Upper lobe of left lung (tissue), 6 donors: ENCODE measurements at places on chromosomes 12 and 14.

- DNase-seq: peak; percentile 24
Measured at GRCh38 chr14:60092526-60092920, 800 bp downstream of the PCNX4 start.

DNA sequence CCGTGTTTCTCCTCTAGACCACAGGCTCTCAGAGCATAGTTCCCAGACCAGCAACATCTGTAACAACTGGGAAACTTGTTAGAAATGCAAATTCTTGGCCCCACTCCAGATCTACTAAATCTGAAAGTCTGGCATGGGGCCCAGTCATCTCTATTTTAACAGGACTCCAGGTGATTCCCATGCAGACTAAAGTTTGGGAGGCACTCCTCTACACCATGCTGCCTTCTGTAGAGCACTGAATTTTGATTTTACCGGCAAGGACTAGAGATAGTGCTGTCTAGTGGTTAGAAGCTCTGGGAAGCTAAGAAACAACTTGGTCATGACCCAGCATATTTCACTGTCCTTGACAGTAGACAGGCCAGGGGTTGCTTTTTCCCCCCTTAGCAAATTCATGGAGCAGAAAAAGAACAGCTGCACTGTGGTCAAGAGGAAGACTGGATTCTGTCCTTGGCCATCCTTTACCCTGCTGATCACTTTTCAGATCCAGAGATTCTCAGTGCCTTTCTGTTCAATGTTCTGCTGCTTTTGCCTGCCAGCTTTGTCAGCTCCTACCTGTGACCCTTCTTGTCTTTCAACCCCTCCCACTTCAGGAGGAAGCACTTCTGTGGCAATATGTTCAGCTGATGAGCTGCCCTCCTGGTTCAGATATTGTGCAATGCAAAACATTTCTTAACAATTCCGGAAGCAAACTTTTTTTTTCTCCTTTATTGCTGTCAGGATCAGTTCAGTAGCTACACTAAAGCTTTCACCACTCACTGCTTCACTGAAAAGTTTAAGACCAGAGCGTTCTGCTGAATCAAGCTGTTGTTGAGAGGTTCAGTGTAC is 133.8 kb upstream of the NUDT4 start:
- DNase-seq: no peak

GRCh38 chr12:19643635-19644034 is 204.3 kb downstream of the AEBP2 start:
- no peak for DNase-seq

DNA sequence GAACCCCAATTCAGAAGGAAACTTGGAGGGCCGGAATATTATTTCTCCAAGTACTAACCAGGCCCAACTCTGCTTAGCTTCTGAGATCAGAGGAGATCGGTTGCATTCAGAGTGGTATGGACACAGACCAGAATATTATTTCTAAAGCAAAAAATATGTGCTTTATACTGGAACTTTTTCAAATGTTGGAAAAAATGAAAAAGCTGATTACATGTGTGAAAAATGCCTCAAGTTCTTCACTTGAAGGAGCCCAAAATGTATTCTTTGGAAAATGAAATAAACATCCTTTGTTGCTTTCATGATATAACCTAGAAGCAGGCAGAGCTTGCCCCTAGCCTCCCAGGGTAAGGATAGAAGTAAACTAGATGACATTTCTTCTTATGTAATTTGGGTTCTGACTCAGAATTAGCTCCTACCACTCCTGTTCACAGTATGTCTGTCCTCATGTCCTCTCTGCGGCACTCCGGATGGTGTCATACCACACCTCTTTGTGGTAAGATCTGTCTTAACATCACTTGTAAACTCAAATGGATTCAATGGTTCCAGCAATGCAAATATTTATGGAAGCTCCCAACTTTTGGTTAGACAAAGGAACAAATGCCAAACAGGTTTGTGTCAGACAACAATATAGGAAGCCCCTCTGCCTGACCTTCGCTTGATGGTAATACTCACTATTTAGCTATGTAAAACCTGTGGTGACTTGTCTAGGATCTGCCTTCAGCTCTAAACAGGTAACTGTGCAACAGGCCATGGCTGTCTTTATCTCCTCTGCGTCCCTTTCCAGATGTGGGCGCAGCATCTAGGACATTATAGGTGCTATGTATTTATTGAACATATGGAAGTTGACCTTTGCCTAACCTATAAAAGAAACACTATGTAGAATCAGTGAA is 178.5 kb downstream of the SSPN start:
- no peak for DNase-seq

- no peak for DNase-seq
Measured at GRCh38 chr12:114995891-114996290, 311.9 kb upstream of the TBX3 start.
